Activated naive CD8-positive, alpha-beta T cell treated with anti-CD3 and anti-CD28 coated beads for 36 hours (primary cell): ENCODE measurements at places on chromosomes 16 and 17.

DNA sequence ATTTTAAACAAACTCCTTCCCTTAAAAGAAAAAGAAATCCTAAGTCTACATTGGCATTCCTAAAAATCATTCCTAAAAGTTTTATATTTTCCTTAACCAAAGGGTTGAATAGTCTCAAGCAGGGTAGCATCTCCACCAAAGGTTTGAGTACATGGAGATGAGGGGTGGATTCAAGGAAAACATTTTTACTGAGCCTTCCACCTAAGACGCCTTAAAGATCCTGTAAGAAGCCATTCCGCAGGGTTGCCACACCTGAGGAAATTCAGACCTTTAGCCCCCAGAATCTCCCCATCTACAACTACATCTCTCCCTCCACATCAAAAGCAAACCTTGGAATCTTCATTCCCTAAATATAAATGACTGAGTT, 7.7 kb upstream of the AKTIP start:
- no peak for DNase-seq

- no peak for DNase-seq
These were observed 10.2 kb downstream of the LASP1 start for GRCh38 chr17:38879878-38880665.

- DNase-seq = peak; percentile 86
These were observed 24.2 kb upstream of the KRT17 start for GRCh38 chr17:41648411-41649195.

- no peak for DNase-seq
These were observed 430.5 kb downstream of the RBFOX1 start for GRCh38 chr16:7763111-7763510.

DNA sequence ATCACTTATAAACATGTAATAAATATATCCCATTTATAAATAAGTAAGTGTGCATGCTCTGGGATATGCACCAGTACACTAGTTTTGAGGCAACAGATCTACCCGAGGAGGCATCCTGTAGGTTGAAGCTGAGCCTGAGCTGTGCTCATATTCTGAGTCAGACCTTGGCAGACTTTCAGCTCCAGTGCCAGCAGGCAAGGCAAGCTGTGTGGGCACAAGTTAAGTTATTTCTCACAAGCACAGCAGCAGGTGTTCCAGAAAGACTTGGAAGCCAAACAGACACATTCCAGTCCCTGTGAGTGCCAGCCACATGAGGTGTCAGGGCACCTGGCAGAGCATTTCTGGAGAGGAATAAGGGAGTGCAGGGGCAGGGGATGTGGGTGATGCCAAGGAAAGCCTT, 1.3 kb upstream of the CLEC19A start:
- no peak for DNase-seq

DNA sequence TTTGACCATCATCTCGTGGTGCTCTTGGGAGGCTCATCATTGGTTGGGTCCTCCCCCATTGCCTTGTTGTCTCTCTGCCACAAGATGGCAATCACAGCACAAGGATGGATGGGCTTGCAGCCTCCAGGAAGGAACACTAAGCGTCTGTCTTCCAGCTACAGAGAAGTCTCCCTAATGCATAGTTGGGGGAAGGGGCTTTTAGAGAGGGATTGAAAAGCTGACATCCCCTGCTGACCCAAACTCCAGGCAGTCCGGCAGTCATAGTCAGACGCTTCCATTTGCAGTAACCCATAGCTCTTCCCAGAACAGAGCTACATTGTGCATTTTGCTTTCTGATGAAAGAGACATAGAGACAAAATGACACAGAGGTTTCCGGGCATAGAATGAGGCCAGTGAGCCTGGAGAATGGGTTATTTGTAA, 111.4 kb downstream of the UTP18 start:
- peak; percentile 38 for DNase-seq

- DNase-seq = no peak
These were observed 15.3 kb downstream of the SGCA start for GRCh38 chr17:50181144-50181543.

GRCh38 chr17:82663381-82664275, 15.4 kb upstream of the WDR45B start:
- no peak for DNase-seq

DNA sequence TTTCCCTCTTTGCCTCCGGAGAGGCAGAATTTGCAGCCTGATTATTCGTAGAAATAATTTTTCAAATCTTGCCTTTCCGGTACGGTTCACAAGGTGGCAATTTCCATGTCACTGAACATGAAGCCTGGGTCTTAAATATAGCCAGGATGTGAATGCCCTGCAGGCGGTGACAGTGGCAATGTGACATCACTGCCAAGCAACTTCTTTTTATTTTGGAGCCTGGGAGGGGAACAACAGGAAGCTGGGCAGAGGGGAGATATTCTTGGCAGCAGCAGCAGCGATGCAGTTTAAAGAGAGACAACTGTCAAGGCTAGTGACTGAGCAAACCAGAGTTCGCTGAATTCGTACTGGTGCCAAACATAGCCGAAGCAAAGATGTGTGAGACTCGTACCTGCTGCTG, 171.1 kb downstream of the SNX29 start:
- peak; percentile 8 for DNase-seq

- no peak for DNase-seq
These were observed 241.3 kb downstream of the RBFOX3 start for GRCh38 chr17:79369532-79369931.

- no peak for DNase-seq
These were observed 78.8 kb downstream of the CDRT15 start for GRCh38 chr17:14157822-14158221.

DNA sequence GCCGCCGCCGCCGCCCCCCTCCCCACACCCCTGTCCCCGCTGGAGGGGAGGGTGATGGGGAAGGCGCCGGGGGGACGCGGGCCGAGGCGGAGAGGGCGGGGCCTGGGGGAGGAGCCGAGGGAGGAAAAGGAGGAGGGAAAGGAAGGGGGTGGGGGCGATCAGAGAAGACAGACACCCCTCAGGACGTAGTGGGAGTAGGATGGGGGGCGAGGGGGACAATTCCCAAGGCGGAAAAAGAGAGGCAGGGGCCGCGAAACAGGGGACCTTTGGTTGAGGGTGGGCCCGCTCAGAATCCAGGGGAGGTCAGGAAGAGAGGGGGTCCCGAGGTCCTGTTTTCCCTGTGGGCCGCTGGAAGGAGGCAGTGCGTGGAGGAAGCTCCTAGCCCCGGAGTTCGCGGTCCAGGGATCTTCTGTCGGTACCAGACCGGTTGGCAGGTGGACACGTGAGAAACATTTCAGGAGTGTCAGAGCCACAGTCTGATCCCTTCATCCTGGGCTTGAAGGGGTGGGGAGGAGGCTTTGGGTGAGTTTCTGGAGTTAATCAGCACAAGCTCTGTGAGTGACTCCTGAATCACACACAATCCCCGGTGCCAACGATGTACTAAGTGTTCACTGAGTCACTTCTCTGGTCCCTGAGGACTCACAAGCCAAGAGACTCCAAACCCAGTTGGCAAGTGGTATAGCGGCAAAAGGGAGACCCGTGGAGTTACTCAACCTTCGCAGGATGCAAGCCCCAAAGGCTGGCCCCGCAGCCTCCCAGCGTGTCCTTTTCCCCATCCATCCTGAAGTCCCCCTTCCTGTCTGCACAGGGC, at the start of gene XYLT1:
Gene XYLT1 (minus strand): TSS at position 53 of the 811 bp plus-strand sequence. CDS start 164 bp downstream, outside the sequence.
- DNase-seq = peak; percentile 30

GRCh38 chr16:49562228-49562627, 188.6 kb downstream of the C16orf78 start:
- DNase-seq = no peak

- no peak for DNase-seq
These were observed 31.4 kb upstream of the HS3ST3B1 start for GRCh38 chr17:14269473-14269872.

- DNase-seq = no peak
These were observed 108.9 kb downstream of the TANGO6 start for GRCh38 chr16:68951991-68952877.

DNA sequence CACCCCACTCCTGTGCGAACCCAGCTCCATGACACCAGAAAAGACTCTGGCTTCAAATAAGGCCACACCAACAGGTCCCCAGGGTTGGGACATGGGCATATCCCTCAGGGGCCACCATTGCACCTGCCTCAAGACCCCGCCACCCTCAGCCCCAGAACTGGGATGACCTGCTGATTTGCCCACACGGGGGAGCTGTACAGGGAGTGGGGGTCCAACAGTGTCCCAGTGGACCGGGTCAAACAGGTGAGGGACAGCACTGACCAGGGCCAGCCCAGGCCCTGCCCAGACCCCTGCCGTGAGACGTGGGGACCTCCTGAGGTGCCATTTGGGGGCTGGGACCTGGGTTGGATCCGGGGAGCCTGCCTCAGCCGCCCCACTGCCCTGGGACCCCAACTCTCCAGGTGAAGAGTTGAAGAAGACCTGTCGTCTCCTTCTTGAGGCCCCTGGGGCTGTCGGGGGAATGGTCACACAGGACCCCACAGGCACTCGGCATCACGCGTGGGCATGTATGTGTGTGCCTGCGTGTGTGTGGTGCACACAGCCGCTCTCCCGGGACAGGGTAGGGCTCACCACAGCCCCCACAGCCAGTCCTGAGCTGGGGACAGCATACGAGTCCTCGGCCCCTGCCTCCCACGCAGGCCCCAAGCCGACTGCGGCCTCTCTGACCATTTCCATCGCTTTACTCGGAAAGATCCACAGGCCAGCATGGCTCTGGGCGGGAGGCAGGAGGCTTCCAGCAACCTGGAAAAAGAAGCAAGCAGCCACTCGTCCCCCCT, 34.2 kb upstream of the ZNF469 start:
- no peak for DNase-seq

DNA sequence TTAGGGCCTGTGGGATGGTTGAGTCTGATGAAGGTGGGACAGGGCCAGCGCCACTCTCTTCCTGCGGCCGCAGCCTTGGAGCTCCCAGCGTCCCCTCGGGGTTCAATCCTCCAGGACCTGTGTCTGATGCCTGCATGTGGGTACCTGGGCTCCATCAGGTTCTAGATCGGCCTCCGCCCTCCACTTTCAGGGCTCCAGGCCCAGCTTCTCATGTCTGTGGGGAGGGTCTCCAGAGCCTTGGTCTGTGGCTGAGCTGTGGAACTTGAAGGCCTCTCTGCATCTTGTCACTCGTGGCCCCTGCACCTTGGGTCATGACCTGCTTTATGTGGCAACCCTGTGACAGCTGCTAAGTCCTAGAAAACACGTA, 89.8 kb upstream of the ZNF750 start:
- no peak for DNase-seq

DNA sequence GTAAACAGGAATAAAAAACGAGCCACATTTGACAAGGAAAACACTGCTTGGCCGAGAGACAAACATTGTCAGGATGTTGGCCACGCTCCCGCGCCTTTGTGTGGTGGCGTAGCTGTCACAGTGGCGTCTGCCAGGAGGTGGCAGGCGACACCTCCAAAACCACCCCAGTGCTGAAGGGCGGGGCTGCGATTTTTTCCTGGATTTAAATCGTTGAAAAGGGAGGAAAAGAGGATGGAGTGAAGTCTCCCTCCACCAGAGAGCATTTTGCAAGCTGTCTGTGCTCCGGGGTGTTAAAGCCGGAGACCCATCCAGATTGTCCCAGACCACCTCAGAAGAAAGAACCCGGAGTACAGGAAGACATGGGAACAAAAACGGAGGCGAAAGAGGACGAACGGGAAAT, 12.7 kb downstream of the MRM3 start:
- peak; percentile 40 for DNase-seq

- DNase-seq = no peak
These were observed 323.7 kb upstream of the CDH11 start for GRCh38 chr16:65445313-65446260.

DNA sequence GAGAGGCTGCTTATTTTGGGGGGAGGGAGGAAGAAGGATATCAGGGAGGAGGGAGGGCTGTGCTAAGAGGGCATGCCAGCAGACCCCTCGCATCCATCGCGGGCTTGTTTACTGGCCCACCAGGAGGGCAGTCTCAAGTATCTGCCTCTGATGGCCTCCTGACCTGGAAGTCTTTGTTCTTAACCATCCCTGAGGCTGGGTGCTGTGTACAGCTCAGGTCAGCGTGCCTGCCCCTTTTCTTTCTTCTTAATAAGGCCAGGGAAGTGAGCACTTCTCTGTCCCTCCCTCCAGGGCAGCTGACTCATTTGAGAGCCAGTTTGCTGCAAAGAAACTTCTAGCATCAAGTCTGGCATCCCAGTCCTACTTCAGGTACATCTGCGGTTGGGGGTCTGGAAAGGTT, 157.0 kb downstream of the CCDC182 start:
- DNase-seq = no peak

GRCh38 chr17:76617838-76618237, 25.7 kb downstream of the ST6GALNAC1 start:
- no peak for DNase-seq

- DNase-seq = no peak
These were observed 25.7 kb downstream of the GSE1 start for GRCh38 chr16:85638695-85639409.

DNA sequence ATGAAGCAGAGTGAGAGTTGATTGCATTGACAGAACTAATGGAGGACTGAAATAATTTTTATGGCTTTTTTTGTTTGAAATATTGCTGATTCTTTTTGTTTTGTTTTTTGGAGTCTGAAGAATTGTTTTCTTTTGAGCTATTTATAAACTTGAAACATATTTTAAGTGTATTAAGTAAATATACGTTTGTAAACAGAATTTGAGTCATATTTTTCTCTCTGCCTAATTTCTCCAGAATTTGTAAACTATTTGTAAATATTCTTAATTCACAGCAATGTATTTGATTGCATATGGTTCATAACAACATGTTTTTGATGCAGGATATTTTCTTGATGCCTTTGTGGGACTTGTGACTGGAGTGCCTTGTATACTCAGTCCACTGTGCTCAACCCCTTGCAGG, 50.7 kb downstream of the SLFN11 start:
- no peak for DNase-seq

GRCh38 chr17:76142585-76143041, 1.6 kb upstream of the FOXJ1 start:
- DNase-seq = no peak

DNA sequence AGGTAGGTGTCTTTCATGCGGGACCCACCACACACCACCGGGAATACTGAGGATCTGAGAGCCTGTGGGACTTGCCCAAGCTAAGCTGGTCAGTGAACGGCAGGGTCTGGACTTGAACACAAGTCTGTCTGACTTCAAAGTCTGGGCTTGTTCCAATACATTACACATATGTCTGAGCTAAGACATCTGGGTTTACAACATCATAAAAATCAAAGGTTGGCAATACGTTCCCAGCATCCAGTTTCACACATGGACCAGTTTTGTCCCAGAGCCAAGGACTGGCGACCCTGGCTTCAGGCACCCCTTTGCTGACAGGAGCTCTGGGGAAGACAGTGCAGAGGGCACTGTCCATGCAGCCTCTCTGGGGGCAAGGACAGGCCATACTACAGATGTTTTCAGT, 27.9 kb upstream of the AXIN2 start:
- no peak for DNase-seq
